Ascending aorta (tissue), 2 donors: ENCODE measurements at places on chromosomes 1 and 21. TPM values are rescaled to one million over a fixed set of nuclear protein-coding genes. Genes with fewer than 3 reads are reported as not detected.

LY9 gene
- 0.11 TPM for total RNA-seq

ABCA4 gene
- total RNA-seq, result not detected

TRPM2 gene
- total RNA-seq, result 0.43 TPM

GRCh38 chr1:177817937-177818875 is 151.7 kb downstream of the SEC16B start:
- no peak for DNase-seq
- no peak overlapping the region for H3K4me3 ChIP-seq

ANGPTL7 gene
- 2.0 TPM for total RNA-seq

GRCh38 chr1:117599286-117600221 is 6.3 kb upstream of the TENT5C start:
- H3K4me3 ChIP-seq, result no peak overlapping the region
- H3K27me3 ChIP-seq, result no peaks in the 10 kb centered on the region
- H3K36me3 ChIP-seq, result no peaks in the 10 kb centered on the region
- no peaks in the 10 kb centered on the region for H3K4me1 ChIP-seq
- H3K27ac ChIP-seq, result no peak overlapping the region
- peak; percentile 73 for DNase-seq

DNA sequence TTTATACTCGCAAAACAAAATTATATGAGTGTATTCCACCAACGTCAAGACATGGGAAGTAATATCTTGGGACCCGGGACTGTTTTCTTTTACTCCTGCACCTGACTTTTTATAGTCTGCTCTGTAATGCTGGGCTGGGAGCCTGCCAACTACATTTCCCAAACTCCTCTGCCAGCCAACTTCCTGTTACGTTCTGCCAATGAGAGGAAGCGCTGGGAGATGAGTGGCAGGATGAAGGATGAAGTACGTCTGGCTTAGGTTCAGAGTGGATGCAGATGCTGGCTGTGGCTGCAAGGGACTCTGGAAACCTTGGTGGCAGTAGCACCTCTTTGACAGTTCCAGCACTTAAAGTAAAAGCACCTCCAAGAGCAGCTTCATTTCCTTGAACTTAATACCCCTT is 59.6 kb downstream of the USP24 start:
- H3K4me3 ChIP-seq, result no peak overlapping the region
- no peak for DNase-seq
- H3K27me3 ChIP-seq, result no peaks in the 10 kb centered on the region
- H3K36me3 ChIP-seq, result peaks cover 62% of the 10 kb centered on the region
- H3K27ac ChIP-seq, result no peak overlapping the region

- H3K36me3 ChIP-seq, result peaks cover 99% of the 10 kb centered on the region
- H3K27ac ChIP-seq, result no peak overlapping the region
- no peak overlapping the region for H3K4me3 ChIP-seq
- no peak for DNase-seq
Measured at GRCh38 chr1:19169642-19170041, 40.4 kb downstream of the UBR4 start.

DNA sequence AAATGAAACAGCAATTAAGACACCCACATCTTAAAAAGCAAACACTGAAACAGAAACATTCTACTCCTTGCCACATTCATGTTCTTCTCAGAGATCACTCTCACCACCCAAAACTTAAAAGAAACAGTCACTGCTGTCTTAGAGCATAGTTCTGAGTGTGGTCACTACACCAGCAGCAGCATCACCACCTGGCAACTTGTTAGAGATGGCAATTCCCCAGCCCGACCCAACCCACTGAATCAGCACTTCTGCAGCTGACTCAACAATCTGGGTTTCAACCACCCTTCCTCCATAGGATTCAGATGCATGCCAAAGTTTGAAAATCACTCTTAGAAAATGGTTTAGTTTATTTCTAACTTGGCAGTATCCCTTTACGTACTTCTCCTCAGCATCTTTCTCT is 126.1 kb downstream of the CDC42BPA start:
- no peak overlapping the region for H3K27ac ChIP-seq
- no peak for DNase-seq
- no peaks in the 10 kb centered on the region for H3K27me3 ChIP-seq
- H3K4me3 ChIP-seq, result no peak overlapping the region
- no peaks in the 10 kb centered on the region for H3K36me3 ChIP-seq
- H3K4me1 ChIP-seq, result no peaks in the 10 kb centered on the region

HSD3B2 gene
- 9.9 TPM for total RNA-seq

GRCh38 chr1:110874324-110875215 is 1.6 kb downstream of the CD53 start:
- H3K4me3 ChIP-seq, result peak overlapping the region; percentile 52
- peak overlapping the region; percentile 45 for H3K27ac ChIP-seq
- no peaks in the 10 kb centered on the region for H3K36me3 ChIP-seq
- no peaks in the 10 kb centered on the region for H3K27me3 ChIP-seq

DNA sequence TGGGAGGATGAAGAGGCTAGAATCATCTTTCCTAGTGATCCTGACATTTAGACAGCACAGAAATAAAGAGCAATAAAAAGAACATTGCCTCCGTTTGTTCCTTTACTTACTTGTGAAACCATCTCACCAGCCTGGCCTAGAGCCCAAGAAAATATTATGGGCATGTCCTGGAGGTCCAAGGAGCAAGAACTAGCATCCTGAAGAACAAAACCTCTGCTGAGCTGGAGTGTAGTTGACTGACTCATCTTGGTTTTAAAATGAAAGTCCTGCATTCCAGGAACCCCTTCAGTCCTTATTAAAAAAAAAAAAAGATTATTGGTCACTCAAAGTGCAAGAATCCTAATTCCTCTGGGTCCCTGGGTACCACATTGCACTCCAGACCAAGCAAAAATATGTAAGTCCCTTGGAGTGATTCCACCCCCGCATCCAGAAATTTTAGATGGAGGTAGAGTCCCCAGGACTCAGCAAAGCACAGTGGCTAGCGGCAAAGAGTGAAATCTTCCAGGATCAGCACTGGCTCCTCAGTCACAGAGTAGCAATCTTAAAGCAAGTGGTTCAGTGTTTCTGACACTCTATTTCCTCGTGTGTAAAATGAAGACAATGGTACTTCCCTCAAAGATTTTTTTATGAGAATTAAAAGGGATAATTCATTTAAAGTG is 7.0 kb downstream of the SMCP start:
- no peak overlapping the region for H3K27ac ChIP-seq
- H3K27me3 ChIP-seq, result no peaks in the 10 kb centered on the region
- no peak for DNase-seq
- H3K4me1 ChIP-seq, result peaks cover 11% of the 10 kb centered on the region
- H3K4me3 ChIP-seq, result no peak overlapping the region
- H3K36me3 ChIP-seq, result no peaks in the 10 kb centered on the region

VWA1 gene
- total RNA-seq, result 79.0 TPM

DNA sequence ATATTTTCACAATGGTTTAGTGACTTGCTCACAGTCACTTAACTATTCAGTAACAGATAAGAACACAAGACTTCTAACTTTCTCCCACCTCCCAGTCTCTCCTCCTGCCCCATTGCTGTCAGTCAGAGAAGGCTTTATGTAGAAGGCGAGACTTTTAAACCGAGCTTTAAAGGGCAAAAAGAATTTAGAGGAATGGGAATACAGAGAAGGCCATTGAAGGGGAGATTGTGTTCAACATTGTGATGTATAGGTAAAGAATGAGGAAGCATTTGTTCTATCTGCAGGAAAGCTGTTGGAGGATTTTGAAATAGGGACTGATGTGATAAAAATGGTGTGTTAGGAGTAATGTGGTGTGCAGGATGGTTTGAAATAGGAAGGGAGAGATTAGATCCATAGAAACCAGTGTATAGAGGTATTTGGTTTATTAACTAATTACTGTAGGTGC is 7.3 kb downstream of the POU2F1 start:
- DNase-seq, result no peak
- H3K27me3 ChIP-seq, result no peaks in the 10 kb centered on the region
- H3K4me1 ChIP-seq, result peaks cover 4% of the 10 kb centered on the region
- H3K36me3 ChIP-seq, result no peaks in the 10 kb centered on the region
- H3K4me3 ChIP-seq, result no peak overlapping the region

DNA sequence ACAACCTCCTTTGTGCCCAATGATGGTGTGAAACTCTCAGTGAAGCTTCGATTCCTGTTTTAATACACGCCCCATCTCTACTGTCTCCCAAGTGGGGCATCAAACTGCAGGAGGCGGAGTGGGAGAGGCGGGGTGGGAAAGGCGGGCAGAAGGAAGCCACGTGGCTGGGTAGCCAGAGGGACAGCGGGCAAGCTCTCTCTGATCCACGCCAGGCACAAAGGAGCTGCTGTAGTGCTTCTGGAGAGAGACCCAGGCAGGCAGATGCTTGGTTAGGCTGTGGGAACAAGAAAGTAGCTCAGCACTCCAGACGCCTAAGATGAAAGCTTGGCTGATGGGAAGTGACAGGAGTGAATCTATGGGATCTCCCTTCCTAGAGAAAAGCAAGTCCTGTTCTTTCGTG is 25.7 kb downstream of the TRIM67 start:
- no peak overlapping the region for H3K27ac ChIP-seq
- no peaks in the 10 kb centered on the region for H3K4me1 ChIP-seq
- no peak overlapping the region for H3K4me3 ChIP-seq
- DNase-seq, result no peak
- H3K36me3 ChIP-seq, result no peaks in the 10 kb centered on the region

- no peak overlapping the region for H3K27ac ChIP-seq
- no peaks in the 10 kb centered on the region for H3K4me1 ChIP-seq
- H3K27me3 ChIP-seq, result no peaks in the 10 kb centered on the region
- DNase-seq, result no peak
- H3K36me3 ChIP-seq, result no peaks in the 10 kb centered on the region
Measured at GRCh38 chr1:80003250-80003649, 996.7 kb upstream of the ADGRL4 start.

GRCh38 chr1:28860332-28861073 is 48.5 kb downstream of the OPRD1 start:
- H3K4me1 ChIP-seq, result no peaks in the 10 kb centered on the region
- no peaks in the 10 kb centered on the region for H3K36me3 ChIP-seq
- no peak overlapping the region for H3K27ac ChIP-seq

DNA sequence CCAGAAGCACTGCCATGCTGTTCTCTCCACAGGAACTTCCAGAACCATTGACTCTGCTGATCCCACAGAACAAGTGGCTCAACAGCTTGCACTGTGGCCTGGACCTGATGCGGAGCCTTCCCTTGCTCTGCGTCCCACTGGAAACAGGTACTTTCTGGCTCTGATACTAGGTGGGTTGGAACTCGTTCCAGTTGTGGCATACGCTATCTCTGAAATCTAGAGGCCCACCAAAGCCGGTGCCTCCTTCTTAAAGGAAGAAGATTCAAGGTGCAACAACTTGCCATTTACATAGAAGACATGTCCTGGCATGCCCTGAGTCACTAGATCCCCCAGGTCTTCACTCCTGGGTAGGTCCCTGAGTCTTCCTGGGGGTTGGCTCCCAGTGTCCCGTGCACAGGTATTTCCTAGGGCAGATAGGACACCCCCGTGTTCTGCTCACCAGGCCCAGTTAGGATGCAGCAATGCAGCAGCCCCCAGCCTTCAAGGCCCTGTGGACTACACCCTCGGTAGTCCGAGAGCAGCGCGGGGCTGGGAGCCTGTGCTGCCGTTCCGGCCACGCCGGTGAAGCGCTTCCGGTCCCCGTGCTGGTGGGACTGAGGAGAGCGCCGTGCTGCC is 10.8 kb upstream of the PCBP3 start:
- H3K27me3 ChIP-seq, result no peaks in the 10 kb centered on the region
- H3K36me3 ChIP-seq, result no peaks in the 10 kb centered on the region
- no peak for DNase-seq
- H3K4me1 ChIP-seq, result no peaks in the 10 kb centered on the region
- no peak overlapping the region for H3K4me3 ChIP-seq

S100A14 gene
- 1.5 TPM for total RNA-seq

GRCh38 chr1:154744352-154745035 is 125.6 kb downstream of the KCNN3 start:
- no peaks in the 10 kb centered on the region for H3K4me1 ChIP-seq
- no peak overlapping the region for H3K4me3 ChIP-seq
- no peaks in the 10 kb centered on the region for H3K27me3 ChIP-seq
- DNase-seq, result no peak

CRYAA gene
- total RNA-seq, result not detected

GRCh38 chr1:198749279-198749678 is 110.4 kb downstream of the PTPRC start:
- no peaks in the 10 kb centered on the region for H3K36me3 ChIP-seq
- H3K27me3 ChIP-seq, result no peaks in the 10 kb centered on the region
- no peak for DNase-seq
- H3K4me1 ChIP-seq, result no peaks in the 10 kb centered on the region
- no peak overlapping the region for H3K27ac ChIP-seq

GRCh38 chr1:51421964-51422363 is 91.6 kb upstream of the TTC39A start:
- H3K27me3 ChIP-seq, result no peaks in the 10 kb centered on the region
- peak overlapping the region; percentile 50 for H3K27ac ChIP-seq
- no peak for DNase-seq

GRCh38 chr1:64745181-64745985 is 508 bp downstream of the RAVER2 start:
- no peaks in the 10 kb centered on the region for H3K27me3 ChIP-seq
- H3K4me1 ChIP-seq, result peaks cover 20% of the 10 kb centered on the region
- H3K4me3 ChIP-seq, result peak overlapping the region; percentile 84
- DNase-seq, result peak; percentile 62
- H3K27ac ChIP-seq, result peak overlapping the region; percentile 86
- H3K36me3 ChIP-seq, result no peaks in the 10 kb centered on the region

F5 gene
- not detected for total RNA-seq

DNA sequence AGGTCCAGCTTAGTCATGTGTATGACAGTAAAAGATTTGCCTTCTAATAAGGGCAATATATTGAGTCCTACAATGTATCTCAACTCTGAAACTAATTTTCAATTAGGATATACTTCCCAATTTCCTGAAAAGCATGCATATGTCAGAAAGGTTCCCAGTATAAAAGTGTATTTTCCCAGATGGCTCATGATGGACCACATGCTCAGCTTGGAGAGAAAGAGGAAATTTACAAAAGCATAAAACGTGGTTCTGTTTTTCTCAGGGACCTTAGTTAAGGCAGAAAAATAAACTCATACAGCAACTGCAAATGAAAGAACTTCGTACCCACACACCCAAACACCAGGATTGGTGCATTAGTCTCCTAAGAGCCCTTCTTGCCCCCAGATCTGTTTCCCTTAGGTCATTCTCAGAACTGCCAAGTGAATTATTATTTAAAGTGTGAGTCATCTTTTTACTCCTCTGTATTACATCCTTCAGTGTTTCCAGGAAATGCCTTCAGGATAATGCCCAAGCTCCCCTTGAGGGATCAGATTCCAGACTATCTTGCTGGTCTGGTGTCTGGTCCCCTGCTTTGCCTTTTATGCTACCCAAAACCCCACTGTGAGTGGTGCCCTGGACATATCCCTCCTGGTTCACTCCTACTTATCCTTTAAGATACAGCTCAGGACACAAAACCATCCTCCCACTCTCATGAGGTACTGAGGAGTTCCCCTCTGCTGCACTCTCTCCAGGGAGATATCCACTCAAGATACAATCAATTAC is 57.4 kb downstream of the SSX2IP start:
- no peak overlapping the region for H3K4me3 ChIP-seq
- H3K4me1 ChIP-seq, result no peaks in the 10 kb centered on the region
- H3K36me3 ChIP-seq, result no peaks in the 10 kb centered on the region
- no peaks in the 10 kb centered on the region for H3K27me3 ChIP-seq
- no peak for DNase-seq
- H3K27ac ChIP-seq, result no peak overlapping the region

GRCh38 chr1:156689035-156689952 is 12.1 kb upstream of the NES start:
- H3K4me1 ChIP-seq, result peaks cover 3% of the 10 kb centered on the region
- DNase-seq, result no peak
- H3K27me3 ChIP-seq, result peaks cover 8% of the 10 kb centered on the region
- no peak overlapping the region for H3K4me3 ChIP-seq
